Airway epithelial cell (primary cell): ENCODE measurements at places on chromosomes 13 and 19. TPM values are rescaled to one million over a fixed set of nuclear protein-coding genes. Genes with fewer than 3 reads are reported as not detected.

TUBB4A gene
- 0.14 TPM in 1 of 2 replicates, not detected in the other for total RNA-seq

FBXO17 gene
- total RNA-seq, result 16.1 and 19.0 TPM in 2 replicates

ZNF556 gene
- 1.3 and 2.4 TPM in 2 replicates for total RNA-seq

PLVAP gene
- not detected in 2 replicates for total RNA-seq

ERFL gene
- 0.07 TPM in 1 of 2 replicates, not detected in the other for total RNA-seq

GTF2F1 gene
- 43.5 and 52.1 TPM in 2 replicates for total RNA-seq

ZNF675 gene
- total RNA-seq, result 2.8 and 6.7 TPM in 2 replicates

DMKN gene
- total RNA-seq, result 490 and 661 TPM in 2 replicates

PTH2 gene
- not detected in 2 replicates for total RNA-seq

RINL gene
- 5.8 and 6.6 TPM in 2 replicates for total RNA-seq

KLK6 gene
- total RNA-seq, result 2.2 and 2.8 TPM in 2 replicates

GDF15 gene
- total RNA-seq, result 19.5 and 29.4 TPM in 2 replicates

RNF113B gene
- total RNA-seq, result not detected in 2 replicates

FBXO27 gene
- 9.2 and 11.9 TPM in 2 replicates for total RNA-seq

ADM5 gene
- 2.0 and 2.1 TPM in 2 replicates for total RNA-seq

GZMM gene
- total RNA-seq, result 0.37 TPM in 1 of 2 replicates, not detected in the other

PET100 gene
- 25.8 and 36.3 TPM in 2 replicates for total RNA-seq

ZNF253 gene
- total RNA-seq, result 2.3 and 2.7 TPM in 2 replicates

APOC4 gene
- total RNA-seq, result not detected in 2 replicates

ZNF829 gene
- total RNA-seq, result 0.51 and 1.8 TPM in 2 replicates

BEST2 gene
- total RNA-seq, result not detected in 2 replicates

PRR12 gene
- total RNA-seq, result 7.2 and 10.9 TPM in 2 replicates

CPT1C gene
- 0.33 and 2.1 TPM in 2 replicates for total RNA-seq

GNA15 gene
- total RNA-seq, result 102 and 110 TPM in 2 replicates

CYP4F2 gene
- 0.14 TPM in 1 of 2 replicates, not detected in the other for total RNA-seq

HIPK4 gene
- total RNA-seq, result not detected in 2 replicates

CEACAM16 gene
- total RNA-seq, result not detected in 2 replicates

CRTC1 gene
- 2.1 and 3.2 TPM in 2 replicates for total RNA-seq

KCNN1 gene
- not detected in 2 replicates for total RNA-seq

ZNF224 gene
- total RNA-seq, result 6.1 and 11.7 TPM in 2 replicates

ATP8B3 gene
- 0.28 and 1.4 TPM in 2 replicates for total RNA-seq
